Stimulated activated naive CD8-positive, alpha-beta T cell treated with anti-CD3 and anti-CD28 coated beads, Interleukin-15, amount 100 ng/mL, for 72 hours (primary cell): ENCODE measurements at places on chromosomes 12 and 14.
A peak's percentile ranks its signal among the peaks of the same experiment; 100 is the strongest.

- DNase-seq = no peak
These were observed 172.8 kb downstream of the KTN1 start for GRCh38 chr14:55752580-55753390.

DNA sequence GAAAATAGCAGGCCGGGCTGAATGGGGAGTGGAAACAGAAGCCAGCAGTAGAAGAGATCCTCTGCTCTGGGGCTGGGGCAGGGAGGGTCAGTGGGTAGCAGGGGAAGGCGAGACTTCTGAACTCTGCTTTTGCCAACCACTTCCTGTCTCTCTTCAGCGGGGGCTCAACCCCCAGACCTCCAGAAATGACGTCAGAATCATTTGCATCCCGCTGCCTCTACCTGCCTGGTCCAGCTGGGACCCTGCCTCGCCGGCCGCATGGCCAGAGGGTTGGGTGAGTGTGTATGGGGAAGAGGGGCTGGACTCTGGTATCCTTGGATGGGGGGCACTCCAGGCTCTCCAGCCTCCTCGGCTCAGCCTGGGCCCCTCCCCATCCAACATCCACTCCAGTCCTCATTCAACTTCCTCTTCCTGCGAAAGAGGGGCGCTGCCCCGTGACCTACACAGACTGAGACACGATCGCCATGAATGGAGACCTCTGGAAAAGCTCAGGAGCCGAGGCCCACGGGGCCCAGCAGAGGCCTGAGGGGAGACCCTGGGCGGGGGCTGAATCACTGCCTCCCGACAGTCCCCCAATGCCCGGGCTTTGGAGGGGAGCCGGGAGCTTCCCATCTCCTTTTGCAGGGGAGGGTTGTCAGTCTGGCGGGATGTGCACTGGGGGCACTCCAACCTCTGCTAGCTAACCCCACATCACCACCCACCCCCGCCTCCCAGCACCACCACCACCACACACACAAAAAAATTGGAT, 458 bp upstream of the HOXC4 start:
- DNase-seq = peak; percentile 40

- DNase-seq = no peak
These were observed 222.4 kb upstream of the AMIGO2 start for GRCh38 chr12:47302111-47302671.

DNA sequence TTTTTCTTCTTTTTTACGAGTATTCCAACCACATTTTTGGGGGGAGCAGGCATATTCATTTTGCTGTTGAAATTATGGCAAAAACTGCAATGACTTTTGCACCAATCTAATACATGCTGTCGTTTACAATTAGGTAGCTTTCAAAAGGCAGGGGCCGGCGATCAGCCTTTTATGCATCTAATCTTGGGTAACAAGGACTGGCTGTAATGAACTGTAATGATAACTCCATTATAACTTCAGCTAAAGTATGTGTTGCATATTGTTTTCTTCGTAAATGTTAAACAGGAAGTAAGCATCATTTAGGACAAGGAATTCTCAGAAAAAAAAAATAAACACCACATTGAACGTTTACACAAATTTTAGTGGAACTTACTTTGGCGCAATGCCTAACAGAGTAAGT, 30.3 kb upstream of the KLRF1 start:
- DNase-seq = no peak

DNA sequence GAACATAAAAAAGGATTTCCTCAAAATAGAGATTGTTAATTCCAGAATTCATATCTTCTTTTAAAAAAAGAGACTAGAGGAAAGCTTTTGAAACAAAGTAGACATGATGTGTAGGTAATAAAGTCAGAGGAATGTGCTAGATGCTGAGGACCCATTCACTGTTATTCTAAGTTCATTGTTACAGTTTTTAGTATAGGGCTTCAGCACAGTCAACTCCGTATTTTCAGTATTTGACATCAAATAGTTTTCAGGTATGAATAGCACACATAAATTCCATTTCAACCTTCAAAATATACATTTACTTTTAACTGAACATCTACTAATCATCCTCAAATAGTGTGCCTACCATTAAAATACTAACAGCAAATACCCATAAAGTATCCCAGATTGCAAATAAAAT, 227.8 kb downstream of the EPS8 start:
- no peak for DNase-seq

DNA sequence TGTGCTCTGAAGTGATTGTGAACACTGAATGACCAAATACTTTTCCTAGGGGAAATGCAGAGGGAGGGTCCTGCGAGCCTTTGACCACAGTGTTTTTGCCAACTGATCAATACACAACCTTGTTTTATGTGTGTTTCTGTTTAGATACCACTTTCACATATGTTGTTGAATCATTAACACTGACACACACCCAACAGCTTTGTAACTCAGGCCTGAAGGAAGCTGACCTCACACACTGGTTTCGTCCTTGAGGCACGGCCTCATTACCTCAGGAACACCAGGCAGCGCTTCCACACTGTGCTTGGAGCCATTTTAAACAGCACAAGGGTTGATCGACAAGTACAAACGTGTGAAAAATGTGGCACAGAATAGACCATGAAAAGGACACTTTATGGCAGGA, 60.0 kb downstream of the PPFIBP1 start:
- no peak for DNase-seq

DNA sequence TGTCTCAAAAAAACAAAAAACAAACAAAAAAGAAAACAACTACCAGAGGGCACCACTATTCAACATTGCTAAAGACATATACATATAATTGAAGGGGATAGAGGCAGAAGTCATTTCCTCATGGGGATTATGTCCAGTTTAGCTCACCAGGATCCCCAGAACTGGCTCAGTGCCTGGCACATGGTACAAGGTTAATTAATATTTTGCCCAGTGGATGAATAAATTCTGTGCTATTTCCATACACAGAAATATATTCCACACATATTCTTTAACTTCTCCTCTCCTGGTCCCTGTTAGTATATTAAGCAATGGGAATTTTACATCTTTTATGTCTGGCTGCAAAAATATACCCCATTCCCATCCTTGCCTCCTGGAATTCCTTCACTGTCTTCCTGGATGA, 6.7 kb downstream of the FOS start:
- no peak for DNase-seq

GRCh38 chr12:26090836-26091510, 33.9 kb downstream of the BHLHE41 start:
- no peak for DNase-seq

DNA sequence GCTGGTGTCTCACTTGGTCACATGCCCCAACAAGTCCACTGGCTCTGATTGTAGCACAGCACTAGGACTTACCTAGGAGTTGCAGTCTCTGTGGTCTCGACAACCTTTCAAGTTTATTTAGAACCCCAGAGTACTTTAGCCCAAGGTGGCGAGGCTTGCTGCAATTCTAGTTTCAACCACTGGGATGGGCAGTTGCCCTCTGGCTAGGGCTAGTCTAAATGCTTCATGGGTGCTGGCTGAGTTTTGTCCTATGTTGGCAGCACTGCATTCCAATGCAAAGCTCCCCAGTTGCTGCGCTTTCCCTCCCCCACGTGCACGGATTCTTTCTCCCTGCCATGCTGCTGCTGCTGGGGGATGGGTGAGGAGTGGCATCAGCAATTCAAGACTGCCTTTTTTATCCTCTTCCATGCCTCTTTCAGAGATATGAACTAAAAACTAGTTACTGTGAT, 207.9 kb downstream of the SYNE2 start:
- no peak for DNase-seq

- no peak for DNase-seq
These were observed 13.9 kb downstream of the ATL1 start for GRCh38 chr14:50573862-50574261.

DNA sequence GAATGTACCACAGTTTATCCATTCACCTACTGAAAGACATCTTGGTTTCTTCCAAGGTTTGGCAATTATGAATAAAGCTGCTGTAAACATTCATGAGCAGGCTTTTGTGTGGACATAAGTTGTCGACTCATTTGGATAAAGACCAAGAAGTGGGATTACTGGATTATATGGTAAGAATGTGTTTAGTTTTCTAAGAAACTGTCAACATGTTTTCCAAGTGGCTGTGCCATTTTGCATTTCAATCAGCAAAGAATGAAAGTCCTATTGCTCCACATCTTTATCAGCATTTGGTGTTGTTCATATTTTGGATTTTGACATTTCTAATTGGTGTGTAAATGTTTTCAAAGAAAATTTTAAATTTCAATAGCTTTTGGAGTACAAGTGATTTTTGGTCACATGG, 27.3 kb upstream of the KLRF1 start:
- DNase-seq = no peak

DNA sequence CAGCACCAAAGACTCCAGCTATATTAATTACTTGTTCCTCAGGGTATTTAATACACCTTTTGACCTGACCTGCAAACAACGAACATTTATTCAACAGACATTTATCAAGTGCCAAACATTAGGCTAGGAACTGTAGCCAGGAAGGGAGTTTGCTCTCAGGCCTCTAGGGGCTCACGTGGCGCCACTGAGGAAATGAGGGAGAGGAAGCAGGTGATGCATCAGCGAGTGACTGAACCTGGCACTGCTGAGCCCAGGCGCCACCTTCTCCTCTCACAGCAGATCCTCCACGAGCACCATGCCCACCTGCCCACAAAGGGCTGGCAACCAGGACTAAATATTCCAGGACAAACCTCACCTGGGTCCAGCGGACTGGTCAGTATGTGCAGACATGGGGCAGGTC, 50.2 kb downstream of the SETD3 start:
- no peak for DNase-seq

DNA sequence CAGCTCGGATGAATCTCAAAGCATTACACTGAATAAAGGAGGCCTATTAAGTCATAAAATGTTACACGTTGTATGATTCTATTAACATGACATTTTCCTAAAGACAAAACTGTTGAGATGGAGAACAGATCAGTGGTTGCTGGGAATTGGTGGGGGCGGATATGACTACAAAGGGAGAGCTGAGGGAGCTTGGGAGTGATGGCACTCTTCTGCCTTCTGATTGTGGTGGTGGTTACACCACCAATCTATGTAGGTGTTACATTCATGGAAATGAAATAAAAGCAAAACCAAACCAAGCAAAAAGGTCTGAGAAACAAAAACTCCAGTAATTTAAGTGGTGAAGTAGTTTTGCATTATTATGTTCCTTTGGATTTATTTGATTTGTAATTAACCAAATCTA, 16.4 kb upstream of the EVL start:
- DNase-seq = no peak

- no peak for DNase-seq
These were observed 14.9 kb upstream of the TAC3 start for GRCh38 chr12:57031138-57031725.

DNA sequence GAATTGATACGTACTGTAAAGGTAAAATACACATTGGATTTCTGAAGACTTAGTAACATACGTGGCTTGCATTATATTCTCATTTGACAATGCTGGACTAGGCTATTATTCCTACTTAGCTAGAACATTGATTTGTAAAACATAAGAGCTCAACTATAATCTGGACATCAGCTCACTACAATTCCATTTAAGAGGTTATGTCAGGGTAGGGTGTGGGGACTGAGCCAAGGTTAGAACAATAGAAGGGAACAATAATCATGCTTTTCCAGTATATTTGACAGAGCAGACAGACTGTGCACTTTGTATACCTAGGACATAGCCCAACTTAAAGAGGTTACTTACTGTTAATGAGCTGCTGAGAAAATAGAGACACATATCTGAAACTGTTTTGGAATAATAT, 10.8 kb downstream of the ZCRB1 start:
- no peak for DNase-seq

DNA sequence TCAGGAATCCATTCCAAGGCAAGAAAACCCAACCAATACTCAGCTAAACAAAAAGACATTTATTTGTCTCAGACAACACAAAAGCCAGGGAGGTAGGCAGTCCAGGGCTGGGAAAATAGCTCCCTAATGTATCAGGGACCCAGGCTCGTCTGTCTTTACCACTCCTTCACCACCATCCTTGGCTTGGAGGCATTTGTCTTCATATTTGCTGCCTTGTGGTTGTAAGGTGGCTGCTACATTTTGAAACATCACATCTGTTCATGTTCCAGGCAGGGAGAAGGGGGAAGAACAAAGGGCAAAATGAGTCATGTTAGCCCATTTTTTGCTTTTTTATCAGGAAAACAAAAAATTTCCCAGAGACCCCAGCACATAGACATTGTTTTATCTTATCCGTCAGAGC, 44.8 kb upstream of the PCED1B start:
- no peak for DNase-seq

DNA sequence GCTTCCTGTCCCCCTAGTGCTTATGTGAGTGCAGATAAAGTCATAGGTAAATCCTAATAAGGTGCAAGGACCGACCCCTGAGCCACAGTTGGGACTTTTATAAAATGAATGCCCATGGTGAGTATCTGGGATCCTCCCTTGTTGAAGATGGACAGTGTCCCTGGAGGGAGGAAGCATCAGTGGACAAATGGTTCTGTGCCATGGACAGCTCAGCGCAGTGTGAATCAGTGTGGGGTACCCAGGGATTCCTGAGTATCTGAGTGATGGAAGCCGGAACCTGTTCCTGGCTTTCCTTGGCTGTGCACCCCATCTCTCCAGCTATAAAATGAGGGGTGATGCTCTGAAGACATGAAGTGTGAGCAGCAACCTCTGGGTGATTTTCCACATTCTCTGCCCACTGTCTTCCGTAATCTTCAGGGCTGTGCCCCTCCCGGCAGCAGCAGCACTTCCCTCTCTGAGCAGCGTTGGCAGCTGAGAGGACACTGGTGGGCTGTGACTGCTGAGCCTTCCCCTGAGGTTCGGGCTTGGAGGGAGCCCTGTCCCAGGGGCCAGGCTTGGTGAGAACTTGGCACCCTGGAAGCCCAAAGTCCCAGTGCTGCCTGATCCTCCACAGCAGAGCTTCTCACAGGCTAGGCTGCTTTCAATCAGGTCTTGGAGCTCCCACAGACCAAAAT, 25.0 kb downstream of the VCPKMT start:
- DNase-seq = no peak

- no peak for DNase-seq
These were observed 84.3 kb upstream of the PTPRQ start for GRCh38 chr12:80359703-80360102.

DNA sequence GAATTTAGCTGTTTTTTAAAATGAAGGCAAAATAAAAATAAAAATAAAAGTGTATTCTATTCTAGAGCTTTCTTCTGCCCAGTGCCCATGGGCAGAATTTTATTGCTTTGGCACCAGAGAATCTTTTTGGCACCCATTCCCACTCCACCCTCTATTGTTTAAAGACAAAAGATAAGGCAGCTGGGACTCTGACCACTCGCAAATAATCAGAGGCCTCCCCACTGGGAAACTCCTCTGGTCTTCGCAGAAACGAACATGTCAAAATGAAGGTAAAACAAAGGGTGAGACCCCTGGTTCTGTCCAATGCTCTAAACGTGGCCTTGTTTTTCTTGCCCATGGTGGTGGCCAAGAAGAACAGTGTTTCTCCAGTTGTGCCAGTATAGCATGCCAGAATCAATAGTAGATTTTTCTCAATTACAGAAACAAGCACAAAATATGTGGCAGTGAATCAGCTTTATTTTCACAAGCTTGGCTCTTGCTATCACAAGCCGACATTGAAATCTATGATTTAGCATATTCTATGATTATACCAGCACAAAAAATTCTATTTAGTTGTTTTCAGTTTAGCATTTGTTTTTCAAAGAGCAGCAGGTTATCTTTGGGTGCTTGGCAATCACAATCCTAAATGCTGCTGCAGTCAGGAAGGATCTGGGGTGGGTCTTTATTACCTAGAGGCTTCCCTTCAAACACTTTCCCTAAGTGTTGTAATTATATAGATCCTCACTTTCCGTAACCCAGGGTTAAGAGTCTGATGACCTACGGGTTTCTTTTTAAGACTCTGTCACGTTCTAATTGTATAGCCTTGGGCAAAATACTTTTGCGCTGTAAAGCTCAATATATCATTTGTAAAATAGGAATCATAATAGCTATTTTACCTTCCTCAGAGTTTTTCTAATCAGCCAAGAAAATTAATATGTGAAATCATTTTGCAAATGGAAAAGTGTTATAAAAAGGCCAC, 50.5 kb downstream of the KITLG start:
- no peak for DNase-seq
